CD4-positive, alpha-beta T cell treated with Interferon alpha-2 for 1 hour (primary cell): ENCODE measurements at places on chromosomes 12 and 14.

GRCh38 chr12:54189198-54189539 is 384 bp upstream of the SMUG1 start:
- DNase-seq: no peak

DNA sequence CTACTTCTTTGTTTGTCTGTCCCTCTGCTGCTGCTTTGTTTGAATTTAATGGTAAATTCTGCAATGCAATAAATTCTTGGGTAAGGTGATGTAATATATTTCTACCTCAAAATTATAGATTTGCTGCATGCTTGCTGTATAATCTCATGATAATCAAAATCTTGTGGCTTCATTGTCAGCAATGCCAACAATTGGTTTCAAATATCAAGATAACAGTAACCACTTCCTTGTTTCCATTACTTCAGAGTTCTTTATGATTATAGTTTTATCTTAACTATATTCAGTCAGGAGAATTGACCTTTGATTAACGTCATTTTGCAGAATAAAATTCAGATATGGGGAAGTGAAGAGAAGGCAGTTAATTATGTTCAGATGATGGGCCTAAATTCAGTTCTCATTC is 30.2 kb upstream of the RNU6-8 start:
- DNase-seq: peak; percentile 2

DNA sequence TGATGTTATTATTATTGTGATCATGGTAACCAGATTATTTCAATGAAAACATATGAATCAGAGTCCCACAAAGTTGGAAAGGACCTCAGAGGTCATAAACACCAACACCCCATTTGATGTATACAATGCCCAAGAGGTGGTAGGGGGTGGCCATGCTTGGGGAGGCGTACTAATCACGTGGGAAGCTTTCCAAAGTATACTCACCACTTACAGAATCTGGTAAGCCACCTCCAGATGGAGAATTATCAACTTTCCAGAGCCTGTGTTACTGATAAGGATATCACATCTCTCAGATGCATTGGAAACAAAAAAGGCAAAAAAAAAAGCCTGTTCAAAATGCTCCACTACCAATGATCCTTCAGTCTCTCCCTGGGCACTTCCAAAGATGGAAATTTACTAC is 8.4 kb downstream of the DAD1 start:
- no peak for DNase-seq

DNA sequence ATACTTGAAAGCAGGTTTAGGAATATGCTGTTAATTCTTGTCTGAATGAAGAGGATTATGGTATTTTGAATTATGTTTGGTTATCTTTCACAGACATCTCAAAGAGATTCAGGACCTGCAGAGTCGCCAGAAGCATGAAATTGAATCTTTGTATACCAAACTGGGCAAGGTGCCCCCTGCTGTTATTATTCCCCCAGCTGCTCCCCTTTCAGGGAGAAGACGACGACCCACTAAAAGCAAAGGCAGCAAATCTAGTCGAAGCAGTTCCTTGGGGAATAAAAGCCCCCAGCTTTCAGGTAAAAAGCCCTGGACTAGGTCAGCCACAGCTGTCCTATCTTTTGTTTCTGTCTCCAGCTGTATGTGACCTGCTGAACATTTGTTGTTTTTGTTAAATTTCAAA is 52.1 kb downstream of the RAD52 start:
- DNase-seq: no peak

GRCh38 chr12:99232324-99232723 is 415.2 kb upstream of the GARIN6 start:
- no peak for DNase-seq

GRCh38 chr12:121792607-121793439 is 665 bp downstream of the RHOF start:
- peak; percentile 71 for DNase-seq

DNA sequence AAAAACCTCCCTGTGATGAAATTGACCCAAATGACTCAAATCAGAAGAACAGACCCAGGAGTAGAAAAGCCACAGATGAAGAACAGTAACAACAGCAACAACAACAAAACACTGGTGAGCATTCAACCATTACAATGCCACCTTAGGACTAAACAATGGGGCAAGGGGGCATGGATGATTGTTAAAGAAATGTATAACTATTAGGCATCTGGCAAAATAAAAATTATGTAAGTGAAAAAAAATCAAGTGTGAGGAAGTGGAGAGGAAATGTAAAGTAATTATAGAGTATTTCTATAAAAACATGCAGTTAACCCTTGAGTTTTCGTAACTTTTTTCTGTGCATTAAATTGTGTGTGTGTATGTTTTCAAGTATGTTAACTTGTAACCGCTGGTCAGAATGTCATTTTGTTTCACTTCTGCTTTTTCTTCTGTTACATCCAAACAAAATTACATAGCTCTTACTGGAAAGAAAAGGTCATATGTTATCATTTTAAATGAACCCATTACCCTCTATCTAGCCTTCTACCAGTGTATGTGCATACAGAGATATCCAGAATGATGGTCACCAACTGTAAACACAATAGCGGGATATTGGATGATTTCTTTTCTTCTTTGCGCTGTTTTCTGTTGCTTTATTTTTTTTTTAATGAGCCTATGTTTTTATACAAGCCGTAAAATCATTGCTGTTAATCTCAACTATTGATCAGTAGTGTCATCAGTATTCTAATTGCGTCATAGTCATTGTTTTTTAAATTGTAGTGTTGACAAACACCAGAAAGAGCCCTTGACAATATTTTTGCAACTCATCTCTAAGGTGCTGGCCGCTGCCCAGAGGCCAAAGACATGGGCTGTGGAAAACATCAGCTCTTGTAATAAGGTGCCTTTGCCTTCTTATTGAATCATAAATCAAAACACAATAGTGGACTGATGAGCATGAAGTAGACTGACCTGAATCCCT is 170.6 kb downstream of the CRADD start:
- no peak for DNase-seq

DNA sequence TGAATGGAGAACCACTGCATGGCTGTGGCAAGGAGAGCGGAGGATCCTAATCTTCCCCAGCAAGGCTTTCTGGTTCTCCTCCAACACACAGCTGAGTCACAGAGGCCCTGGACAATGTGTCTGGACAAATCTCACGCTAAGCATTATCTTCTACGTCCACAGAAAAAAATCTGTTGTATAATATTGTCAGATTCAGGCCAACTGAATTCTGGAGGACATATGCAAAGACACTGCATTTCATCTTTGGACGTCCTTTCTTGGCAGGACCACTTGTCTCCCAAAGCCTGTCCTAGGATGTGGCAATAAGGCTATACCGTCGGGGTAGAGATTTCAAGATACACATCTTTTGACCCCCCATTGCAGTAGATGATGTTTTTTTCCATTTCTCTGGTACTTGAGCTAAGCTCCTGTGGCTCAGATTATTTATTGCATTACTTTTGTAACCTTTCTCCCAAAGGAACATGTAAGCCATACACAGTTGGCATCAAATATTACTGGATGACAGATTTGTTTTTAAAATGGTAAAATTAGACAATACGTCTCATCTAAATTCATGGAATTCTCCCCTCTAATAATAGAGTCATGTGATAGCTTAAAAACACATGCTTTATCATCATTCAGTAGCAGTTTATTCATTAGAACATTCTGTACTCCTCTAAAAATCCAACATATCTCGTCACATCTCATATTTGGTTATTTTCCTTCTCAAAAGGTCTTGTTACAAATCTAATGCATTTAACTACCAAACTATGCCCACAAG is 19.4 kb downstream of the LMO3 start:
- DNase-seq: no peak

- DNase-seq: peak; percentile 52
These were observed 16.7 kb downstream of the CHST11 start for GRCh38 chr12:104473374-104473983.

GRCh38 chr14:20757965-20758364 is 10.2 kb upstream of the EDDM3B start:
- peak; percentile 26 for DNase-seq

DNA sequence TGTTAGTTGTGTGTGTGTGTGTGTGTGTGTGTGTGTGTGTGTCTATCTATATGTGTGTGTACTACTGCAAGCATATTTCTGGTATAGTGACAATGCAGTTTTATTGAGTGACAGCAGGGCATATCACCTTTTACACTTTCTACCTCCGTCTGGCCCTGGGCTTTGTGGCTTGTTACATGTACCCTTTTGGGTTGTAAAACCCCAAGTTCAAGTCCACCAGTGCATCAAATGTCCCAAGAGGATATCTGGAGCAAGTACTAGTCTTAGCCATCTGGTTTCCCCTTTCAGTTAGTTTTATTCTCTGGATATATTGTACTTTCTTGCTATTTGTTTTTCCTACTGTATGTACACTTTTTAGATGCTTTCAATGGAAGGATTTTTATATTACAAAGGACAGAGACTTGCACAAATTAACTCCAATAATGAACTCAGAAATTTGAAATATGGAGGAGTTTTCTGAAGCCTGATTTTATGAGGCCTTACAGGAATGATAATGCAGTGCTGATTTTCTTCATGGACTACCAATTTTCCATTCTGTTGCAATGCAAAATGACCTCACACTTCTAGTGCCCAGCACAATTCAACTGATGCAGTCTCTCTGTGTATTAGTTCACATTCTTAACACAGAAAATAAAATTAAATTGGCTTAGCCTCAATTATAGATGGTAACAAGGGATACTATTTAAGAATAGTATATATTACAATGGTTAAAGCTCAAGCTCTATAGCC is 29.1 kb downstream of the SLC16A7 start:
- DNase-seq: no peak

- DNase-seq: peak; percentile 3
These were observed 19.3 kb downstream of the CCDC62 start for GRCh38 chr12:122793685-122794106.

GRCh38 chr12:124774462-124775167 is 89.0 kb downstream of the SCARB1 start:
- peak; percentile 44 for DNase-seq

DNA sequence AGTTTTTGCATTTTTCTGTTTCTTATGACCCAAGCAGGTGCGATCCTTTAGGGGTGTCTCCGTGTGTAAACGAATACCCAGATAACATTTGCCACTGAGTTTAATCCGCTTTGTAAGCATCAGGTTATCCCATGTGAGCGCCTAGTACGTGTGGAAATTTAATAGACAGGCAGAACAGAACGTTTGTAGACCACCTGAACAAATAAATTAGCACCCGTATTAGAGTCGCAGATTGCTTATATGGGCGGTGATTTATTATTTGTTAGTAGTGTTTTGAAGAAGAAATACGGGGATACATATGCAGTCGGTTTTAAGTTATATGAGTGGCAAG is 325 bp downstream of the C12orf60 start:
- DNase-seq: no peak

DNA sequence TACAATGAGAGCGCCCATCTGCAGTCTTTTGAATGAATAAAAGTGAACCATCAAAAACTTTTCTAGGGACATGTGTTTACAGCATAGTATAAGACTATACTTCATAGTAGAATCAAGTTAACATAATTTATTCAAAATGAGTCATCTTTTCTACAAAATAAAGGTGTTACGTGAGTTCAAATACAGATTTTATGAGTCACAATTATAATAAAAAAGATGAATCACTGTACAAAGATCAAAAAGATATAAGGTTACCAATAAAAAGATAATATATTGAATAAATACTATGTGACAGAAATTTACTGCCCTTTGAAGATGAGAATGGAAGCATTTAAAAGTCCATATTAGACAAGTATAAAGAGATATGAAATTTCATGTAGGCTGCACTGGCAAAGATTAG is 2.8 kb downstream of the MBIP start:
- DNase-seq: no peak

GRCh38 chr12:53346491-53346890 is 10.3 kb upstream of the SP7 start:
- DNase-seq: no peak

- no peak for DNase-seq
These were observed 43.6 kb upstream of the KCNH5 start for GRCh38 chr14:63088865-63089264.

DNA sequence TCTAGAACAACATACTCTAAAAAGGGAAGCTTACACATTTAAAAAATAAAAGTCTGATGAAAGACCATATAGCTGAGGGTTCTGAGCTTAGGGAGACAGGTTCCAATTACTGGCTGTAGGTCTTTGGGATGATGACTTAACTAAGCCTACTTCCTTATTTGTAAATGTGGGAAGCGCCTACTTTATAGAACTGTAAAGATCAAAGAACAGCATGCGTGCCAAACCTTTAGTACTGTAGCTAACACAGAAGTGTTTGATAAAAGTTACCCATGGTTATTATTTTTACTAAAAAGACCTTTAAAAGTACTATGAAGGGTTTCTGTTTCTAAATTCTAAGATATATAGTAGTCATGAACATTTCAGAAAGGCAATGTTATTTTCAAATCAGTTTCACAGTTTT is 35.7 kb downstream of the STK38L start:
- no peak for DNase-seq

GRCh38 chr12:14260011-14260993 is 105.2 kb upstream of the ATF7IP start:
- no peak for DNase-seq

DNA sequence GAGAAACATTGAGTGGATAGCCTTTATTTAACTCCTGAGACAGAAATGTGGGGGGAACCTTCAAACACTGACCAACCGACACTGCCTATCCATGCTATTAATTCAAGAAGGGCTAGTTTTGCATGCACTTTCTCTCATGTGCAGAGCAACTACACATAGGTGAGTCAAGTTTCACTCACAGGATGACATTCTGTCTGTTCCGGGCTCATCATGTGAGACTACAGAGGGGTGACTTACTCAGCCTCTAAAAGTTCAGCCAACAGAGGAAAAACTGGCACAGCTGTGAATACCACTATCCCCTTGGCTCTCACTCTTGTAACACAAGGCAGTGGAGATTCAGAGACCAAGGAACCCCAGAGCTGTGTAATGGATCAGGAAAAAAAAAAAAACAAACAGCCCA is 13.3 kb downstream of the BEST3 start:
- no peak for DNase-seq

GRCh38 chr14:24609655-24610344 is at the start of gene GZMH:
TSS of gene GZMH (minus strand) at chr14:24609685. CDS start at chr14:24609613, 72 bp downstream.
- peak; percentile 49 for DNase-seq

- DNase-seq: no peak
These were observed 54.9 kb upstream of the DIO3 start for GRCh38 chr14:101506211-101506925.

DNA sequence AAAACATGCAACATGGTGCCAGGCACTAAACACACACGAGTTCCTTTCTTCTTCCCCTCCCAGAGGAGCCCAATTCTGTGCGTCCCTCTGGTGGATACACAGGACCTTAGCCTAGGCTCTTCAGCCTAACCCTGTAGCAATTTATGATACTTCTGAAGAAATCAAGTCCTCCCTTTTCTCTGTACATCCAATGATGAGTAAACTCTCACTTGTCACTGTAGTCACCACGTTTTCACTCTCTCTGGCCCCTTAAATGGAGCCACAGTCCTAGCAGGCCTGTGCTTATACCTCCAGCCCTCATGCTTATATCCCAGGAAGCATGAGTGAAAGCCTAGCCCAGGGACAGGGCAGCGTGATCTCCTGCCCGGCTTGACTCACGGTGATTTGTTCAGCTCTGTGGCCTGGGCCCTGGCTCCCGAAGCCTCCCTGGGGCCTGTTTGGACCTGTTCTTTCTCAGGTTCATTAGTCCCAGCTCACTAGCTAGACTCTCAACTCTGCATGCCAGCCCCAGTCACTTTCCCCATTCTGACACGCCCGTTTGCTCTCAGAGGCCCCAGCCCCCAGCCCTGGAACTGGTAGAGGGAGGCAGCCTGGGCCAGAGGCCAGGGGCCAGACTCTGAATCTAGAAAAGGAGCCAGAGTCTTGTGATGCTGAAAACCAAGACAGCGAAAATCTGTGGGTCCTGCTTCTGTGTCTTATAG is 24.1 kb upstream of the PLEKHG3 start:
- no peak for DNase-seq

- DNase-seq: no peak
These were observed 30.2 kb upstream of the SRGAP1 start for GRCh38 chr12:63814146-63814772.
